ENCODE measurements at places on chromosomes 12 and 14.

GRCh38 chr12:77599782-77600467 is 230.8 kb upstream of the NAV3 start:
- no peak for DNase-seq

GRCh38 chr14:68244262-68244980 is 424.8 kb downstream of the RAD51B start:
- no peak for DNase-seq

- no peak for DNase-seq
Measured at GRCh38 chr12:66063916-66064315, 66.6 kb downstream of the LLPH start.

- no peak for DNase-seq
Measured at GRCh38 chr14:51093371-51094281, 1.3 kb downstream of the TRIM9 start.

GRCh38 chr12:7017870-7018349 is 366 bp downstream of the LPCAT3 start:
- no peak for DNase-seq

DNA sequence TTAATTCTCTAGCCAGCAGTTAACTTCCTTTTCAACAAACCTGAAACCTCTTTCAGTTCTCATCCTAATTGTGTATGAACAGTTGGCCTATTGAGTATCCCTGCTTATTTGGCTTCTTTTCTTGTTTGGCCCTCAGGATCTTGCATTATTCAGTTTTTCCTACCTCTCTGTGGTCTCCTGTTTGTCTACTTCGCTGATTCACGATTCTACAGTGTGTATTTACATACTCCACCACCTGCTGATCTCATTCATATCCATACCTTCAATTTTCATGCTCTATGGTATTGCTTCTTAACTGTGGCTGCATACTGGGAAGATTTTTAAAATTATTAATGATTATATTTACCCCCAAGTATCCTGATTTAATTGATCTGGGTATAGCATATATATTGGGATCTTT is 56.4 kb downstream of the RASSF9 start:
- no peak for DNase-seq

Data from AG08396 (cell line).